ENCODE measurements at places on chromosomes 5 and 9. TPM values are rescaled to one million over a fixed set of nuclear protein-coding genes. Genes with fewer than 3 reads are reported as not detected.

GRCh38 chr9:135819905-135820304 is 87.4 kb downstream of the CAMSAP1 start:
- no peak for DNase-seq

DNA sequence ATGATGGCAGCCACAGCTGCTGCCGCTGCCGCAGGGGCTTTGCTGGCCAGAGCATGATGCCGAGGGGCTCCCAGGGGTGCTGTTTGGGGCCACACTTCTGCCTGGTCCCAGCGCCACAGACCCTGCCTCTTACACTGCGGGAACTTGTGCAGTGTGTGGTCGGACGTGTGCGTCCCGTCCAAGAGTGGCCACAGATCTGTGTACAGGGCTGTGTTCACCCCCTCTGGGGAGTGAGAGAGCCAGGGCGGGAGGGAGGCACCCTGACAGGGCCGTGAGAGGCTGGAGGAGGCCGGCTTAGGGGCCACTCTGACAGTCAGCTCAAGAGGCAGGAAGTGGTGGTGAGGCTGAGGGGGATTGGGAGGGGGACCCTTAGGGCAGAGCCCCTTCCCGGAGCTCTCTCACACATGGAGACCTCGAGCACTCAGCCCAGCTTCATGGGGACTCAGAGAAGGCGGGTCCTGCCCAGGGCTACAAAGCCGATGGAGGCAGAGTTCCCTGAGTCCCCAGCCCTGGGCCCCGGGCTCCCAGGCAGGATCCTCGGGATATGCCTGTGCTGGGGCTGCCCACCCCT is 13.1 kb upstream of the CARD19 start:
- DNase-seq: no peak

GRCh38 chr9:16039988-16040761 is 487.3 kb downstream of the CCDC171 start:
- no peak for DNase-seq

- DNase-seq: no peak
These were observed 6.4 kb downstream of the SOWAHA start for GRCh38 chr5:132819468-132819867.

The SPATA31A5 gene
- not detected for total RNA-seq

- no peak for DNase-seq
These were observed 96.1 kb upstream of the APC start for GRCh38 chr5:112641515-112642110.

The CARTPT gene
- not detected for total RNA-seq

DNA sequence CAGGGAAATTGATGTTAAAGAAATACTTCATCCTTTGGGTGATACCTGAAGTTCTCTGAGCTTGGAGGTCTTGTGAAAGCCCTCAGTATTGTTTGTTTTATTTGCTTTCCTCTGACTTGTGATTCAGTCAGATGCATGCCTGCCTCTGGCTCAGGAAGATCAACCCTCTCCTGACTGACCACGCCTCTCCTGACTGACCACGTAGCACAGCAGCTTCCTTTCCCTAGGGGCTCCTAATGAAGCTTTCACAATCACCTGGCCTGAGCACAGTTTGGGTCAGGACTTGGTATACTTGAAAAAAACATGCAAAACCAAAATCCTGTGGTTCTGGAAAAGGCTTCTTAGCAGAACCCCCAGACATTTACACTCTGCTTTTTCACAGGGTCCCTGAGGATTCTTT is 3.8 kb downstream of the TGFBI start:
- DNase-seq: no peak

DNA sequence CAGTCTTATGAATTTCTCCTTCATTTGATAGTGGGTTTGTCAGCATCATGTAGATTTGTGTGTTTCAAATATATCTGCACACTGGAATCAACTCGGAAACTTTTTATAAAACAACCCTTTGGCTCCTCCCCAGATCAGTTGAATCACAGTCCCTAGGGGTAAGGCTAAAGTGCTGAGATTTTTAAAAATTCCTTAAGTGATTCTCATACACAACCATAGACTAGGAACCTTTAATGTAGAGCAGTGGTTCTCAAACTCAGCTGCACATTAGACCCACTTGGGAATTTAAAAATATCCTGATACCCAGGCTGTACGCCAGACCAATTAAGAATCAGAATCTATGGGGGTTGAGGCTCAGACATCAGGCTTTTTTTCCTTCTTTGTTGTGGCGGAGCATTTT is 17.5 kb upstream of the JAK2 start:
- no peak for DNase-seq

- no peak for DNase-seq
These were observed 23.7 kb upstream of the VDAC1 start for GRCh38 chr5:134028496-134028895.

The PCDHGC5 gene
- 3.2 TPM for total RNA-seq

GRCh38 chr5:165327631-165328030 is 1822.2 kb downstream of the MAT2B start:
- no peak for DNase-seq

DNA sequence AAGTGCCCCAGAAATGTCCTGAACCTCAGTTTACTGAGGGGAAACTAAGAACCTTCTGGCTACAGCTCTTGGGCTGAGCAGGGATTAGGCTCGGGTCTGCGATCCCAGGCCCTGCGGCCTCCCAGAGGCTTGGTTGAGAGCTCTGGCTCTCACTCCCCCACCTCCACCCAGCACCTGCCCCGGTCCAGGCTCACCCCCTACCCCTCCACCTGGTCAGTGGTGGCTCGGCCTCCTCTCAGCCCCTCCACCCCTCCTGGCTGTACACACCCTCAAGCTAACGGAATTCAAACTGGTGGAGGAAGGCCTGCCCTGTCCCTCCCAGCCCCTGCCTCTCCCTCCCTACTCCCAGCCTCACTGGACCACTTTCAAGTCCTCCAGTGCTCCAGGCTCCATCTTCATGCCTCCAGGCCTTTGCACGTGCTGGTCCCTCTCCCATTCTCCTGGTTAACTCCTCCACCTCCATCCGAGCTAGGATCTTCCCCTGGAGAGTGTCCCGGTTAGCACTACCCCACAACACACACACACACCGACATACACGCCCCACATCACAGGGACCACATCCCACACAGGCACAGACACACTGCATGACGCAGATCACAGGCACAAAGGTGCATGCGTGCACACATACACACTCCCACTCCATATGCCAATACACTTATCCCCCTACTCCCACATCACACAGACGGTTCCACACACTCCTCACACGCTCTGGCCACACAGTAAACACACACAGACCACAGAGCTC is 130.9 kb downstream of the C9orf50 start:
- no peak for DNase-seq

- no peak for DNase-seq
These were observed 202.2 kb downstream of the CHSY3 start for GRCh38 chr5:130106480-130106879.

The SLC9A3 gene
- total RNA-seq: 1.3 TPM

The AIF1L gene
- 19.9 TPM for total RNA-seq

The TRMT10B gene
- total RNA-seq: 3.7 TPM

GRCh38 chr5:1801967-1802295 is 724 bp downstream of the NDUFS6 start:
- no peak for DNase-seq

DNA sequence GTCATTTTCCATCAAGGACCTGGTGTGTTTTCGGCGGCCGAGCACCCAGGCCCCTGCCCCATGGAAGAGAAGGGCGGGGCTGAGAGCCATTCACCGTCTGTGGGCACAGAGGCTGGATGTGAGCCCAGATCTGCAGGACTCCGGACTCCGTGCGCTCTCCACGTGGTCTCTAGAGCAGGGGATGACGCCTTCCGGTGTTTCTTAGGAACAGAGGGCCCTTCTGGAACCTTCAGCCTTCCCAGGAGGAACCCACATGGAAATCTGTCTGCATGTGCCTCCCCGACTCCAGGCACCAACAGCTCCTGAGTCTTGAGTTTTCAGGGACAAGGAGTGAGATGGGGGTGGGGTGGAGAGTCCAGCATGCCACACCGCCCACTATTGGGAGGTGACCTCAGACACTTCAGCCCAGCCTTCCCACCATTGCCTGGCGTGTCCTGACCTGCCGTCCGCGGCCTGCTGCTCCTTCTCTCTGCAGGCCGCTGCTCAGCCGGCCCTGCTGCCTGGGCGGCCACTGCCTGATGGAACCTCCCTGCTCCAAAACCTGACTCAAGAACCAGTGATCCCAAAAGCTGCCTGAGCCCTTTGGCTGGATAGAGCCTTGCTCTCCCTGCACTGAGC is 2.4 kb upstream of the RXRA start:
- no peak for DNase-seq

DNA sequence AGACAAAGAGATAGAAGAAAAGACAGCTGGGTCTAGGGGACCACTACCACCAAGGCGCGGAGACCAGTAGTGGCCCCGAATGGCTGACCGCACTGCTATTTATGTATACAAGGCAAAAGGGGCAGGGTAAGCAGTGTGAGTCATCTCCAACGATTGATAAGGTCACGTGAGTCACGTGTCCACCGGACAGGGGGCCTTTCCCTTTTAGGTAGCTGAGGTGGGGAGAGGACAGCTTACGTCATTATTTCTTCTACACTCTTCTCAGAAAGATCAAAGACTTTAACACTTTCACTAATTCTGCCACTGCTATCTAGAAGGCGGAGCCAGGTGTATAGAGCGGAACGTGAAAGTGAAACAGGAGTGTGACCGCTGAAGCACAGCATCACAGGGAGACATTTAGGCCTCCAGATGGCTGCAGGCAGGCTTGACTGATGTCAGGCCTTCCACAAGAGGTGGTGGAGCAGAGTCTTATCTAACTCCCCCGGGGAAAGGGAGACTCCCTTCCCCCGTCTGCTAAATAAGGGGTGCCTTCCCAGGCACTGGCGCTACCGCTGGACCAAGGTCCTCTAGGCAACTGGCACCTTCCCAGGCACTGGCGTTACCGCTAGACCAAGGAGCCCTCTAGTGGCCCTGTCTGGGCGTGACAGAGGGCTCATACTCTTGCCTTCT is 6.1 kb upstream of the PRR16 start:
- no peak for DNase-seq

DNA sequence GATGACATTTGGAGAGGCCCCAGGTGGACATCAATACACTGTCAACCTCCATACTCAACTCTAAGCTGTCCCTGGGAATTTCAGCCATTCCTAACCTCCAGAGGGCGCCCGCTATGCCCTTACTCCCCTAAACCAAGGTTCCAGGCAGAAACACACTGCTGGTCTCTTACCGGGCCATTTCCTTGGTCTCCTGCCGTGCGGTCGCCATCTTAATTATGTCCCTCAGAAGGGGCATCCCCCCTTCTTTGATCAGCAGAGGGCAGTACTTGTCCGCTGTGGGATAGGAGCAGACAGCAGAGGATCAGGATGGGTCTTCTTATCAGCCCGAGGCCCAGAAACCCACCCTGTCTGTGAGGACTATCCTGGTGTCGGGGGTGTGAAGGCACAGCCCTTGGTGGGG is 9.3 kb upstream of the ZDHHC12 start:
- peak; percentile 46 for DNase-seq

The PRR16 gene
- 1.9 TPM for total RNA-seq

- DNase-seq: no peak
These were observed 36.5 kb upstream of the GLDC start for GRCh38 chr9:6681957-6682501.

DNA sequence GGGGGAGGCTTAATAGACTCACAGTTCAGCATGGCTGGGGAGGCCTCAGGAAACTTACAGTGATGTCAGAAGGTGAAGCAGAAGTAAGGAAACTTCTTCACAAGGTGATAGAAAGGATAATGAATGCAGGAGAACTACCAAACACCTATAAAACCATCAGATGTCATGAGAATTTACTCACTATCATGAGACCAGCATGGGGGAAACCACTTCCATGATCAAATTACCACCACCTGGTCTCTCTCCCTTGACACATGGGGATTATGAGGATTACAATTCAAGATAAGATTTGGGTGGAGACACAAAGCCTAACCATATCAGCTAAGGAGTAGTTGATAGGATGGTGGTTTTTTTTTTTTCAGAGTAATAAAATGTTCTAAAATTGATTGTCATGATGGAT is 201.8 kb downstream of the CDH12 start:
- no peak for DNase-seq

DNA sequence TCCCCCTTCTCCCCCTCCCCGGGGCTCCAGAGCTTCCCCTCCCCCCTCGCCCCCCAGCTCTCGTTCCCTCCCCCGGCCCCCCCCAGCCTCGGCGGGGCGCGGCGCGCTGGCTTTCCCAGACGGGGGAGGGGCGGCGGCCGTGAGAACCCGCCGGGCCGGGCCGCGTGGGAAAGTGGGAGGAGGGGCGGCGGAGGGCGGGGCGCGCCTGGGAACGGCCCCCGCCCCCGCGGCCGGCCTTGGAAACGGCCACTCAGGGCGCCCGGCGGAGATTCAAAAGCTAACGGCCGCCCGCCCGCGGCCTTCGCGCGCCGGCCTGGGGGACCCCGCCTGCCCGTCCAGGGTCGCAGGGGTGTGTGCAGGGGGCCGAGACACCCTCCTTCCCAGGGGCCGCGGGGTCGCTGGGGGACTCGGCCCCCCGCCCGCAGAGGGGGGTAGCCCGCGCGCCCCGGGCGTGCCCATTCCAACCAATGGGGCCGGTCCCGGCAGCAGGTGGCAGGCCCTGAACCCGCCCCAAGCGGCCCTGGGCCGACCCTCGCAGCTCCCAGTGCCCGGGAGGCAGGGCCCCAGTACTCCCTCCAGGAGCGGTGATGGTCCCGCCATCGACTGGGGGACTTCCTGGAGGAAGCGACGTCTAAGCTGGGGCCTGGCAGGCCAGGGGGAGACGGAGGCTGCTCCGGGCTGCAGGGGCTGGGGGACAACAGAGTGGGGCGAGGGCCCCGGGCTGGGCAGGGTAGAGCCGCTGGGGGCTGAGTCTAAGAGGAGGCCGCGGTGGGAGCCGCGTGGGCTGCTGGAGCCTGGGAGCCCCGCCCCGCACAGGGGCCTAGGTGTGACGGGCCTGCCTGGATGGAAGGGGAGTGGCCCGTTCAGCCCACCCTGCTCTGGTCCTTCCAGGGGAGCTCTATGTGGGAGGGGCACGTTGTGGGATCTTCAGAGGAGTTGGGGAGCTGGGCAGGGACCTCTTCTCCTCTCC is 14.2 kb upstream of the NRARP start:
- peak; percentile 23 for DNase-seq

The DPH7 gene
- 18.5 TPM for total RNA-seq

The HMMR gene
- 0.32 TPM for total RNA-seq

DNA sequence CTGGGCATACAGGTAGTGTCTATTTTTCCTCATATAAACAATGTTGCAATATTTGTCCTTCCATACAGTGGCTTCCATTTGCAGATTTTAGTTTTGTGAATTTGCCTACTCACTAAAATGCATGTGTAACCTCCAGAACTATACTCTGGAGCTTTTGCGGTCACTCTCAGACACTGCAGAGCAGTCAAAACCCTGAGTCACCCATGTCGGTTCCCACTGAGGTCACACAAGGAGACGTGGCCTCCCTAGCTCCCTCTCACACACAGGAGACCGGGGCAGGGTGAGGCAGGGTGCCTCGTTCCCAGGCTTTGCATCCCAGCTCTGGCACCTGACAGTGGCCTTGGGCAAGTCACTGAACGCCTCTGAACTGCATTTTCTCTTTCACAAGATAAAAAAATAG is 55.5 kb upstream of the ZNF354A start:
- DNase-seq: no peak

- no peak for DNase-seq
These were observed 55.1 kb upstream of the NR5A1 start for GRCh38 chr9:124562328-124562727.
